ENCODE measurements at places on chromosomes 4 and X. TPM values are rescaled to one million over a fixed set of nuclear protein-coding genes. Genes with fewer than 3 reads are reported as not detected.
A peak's percentile ranks its signal among the peaks of the same experiment; 100 is the strongest.

SORCS2 gene
- not detected for total RNA-seq

CXCL1 gene
- total RNA-seq, result not detected

YIPF7 gene
- total RNA-seq, result not detected

SMIM14 gene
- 2.0 TPM for total RNA-seq

C4orf50 gene
- 0.16 TPM for total RNA-seq

ENPP6 gene
- total RNA-seq, result not detected

SLC16A2 gene
- total RNA-seq, result 0.22 TPM

XAGE2 gene
- not detected for total RNA-seq

NBDY gene
- 28.3 TPM for total RNA-seq

ARR3 gene
- total RNA-seq, result not detected

DCX gene
- total RNA-seq, result not detected

CDKL5 gene
- total RNA-seq, result 2.4 TPM

OPRPN gene
- not detected for total RNA-seq

GASK1B gene
- 0.22 TPM for total RNA-seq

BLOC1S4 gene
- 24.6 TPM for total RNA-seq

GRCh38 chr4:53195815-53196661 is 169.8 kb downstream of the SCFD2 start:
- no peak for DNase-seq

DNA sequence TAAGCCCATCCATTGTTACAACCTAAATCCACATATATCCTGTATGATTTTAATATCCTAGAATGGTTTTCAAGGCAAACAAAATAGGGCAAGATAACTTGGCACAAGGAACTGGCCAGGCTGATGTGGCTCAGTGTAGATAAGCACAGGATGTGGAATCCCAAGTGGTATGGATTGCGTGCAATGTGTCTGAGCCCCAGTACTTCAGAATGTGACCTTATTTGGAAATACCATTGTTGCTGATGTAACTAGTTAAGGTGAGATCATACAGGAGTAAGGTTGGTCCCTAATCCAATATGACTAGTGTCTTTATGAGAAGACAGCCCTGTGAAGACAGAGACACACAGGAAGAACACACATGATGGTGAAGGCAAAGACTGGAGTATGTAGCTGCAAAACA is 72.4 kb downstream of the IL21 start:
- DNase-seq, result no peak

DNA sequence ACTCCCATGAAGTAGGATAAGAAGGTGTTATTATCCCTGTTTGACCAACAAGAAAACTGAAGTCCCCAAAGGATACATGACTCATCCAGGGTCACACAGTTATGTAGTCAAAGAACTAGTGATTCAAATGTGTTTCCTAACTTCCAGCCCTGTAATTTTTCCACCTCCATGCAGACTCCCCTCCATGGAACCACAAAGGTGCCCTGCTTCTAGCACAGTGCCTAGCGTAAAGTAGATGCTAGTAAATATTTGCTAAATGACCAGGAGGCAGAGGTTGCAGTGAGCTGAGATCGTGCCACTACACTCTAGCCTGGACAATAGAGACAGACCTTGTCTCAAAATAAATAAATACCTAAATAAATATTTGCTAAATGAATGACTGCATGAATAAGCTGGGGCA is 55.8 kb downstream of the FRMPD3 start:
- DNase-seq, result no peak

DNA sequence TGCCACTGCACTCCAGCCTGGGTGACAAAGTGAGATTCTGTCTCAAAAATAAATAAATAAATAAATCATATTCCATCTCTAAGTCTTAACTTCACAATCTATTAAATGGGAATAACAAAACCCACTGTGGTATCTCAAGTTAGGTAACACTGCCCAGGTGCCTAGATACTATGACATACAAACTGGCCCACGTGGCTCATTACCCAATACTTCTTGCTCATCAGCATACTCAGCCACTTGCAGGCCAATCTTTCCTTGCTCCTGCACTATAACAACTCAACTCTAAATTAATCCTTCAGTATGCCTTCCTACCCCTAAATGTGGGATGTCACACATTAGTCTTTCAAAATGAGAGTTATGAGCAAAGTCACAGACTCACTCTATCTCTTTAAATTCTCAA is 230.1 kb downstream of the OPHN1 start:
- DNase-seq, result no peak

- DNase-seq, result no peak
Observed at GRCh38 chr4:122278976-122279375, 99.8 kb upstream of the ADAD1 start.

GRCh38 chr4:150207871-150208270 is 129.6 kb downstream of the DCLK2 start:
- DNase-seq, result no peak

GRCh38 chr4:142160509-142160908 is 524.1 kb downstream of the IL15 start:
- DNase-seq, result no peak

DNA sequence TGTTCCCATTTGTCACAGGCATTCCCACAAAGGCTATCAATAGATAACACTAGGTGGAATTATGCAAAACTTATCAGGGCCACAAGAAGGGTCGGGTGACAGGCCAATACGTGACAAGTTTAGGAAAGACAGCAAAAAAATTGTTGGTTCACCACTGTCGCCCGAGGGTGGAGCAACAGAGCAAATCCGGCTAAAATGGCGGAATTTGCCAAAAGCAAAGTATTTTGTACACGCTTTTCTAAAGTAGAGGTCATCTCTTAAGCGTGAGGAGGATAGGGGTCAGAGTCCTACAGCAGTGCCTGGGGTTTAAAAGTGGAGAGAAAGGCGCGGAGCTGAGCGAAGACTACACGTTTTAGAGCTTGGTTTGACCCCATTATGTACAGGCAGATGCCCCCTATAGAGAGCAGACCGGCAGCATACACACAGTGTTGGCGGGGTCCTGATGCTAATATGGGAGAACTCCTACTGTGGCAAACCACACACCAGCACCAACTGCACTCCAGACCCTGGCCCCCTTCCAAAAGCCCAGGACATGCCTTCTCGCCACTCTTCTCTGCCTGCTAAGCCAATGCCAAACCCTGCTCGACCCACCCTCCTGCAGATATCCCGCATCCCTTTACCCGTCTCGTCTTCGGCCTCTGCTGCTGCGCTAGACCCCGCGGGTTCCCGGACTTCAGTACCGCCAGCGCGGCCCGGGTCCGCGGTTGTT is 733 bp downstream of the CCNA2 start:
- peak; percentile 64 for DNase-seq

- no peak for DNase-seq
Observed at GRCh38 chr4:145533001-145533400, 51.3 kb downstream of the SMAD1 start.

DNA sequence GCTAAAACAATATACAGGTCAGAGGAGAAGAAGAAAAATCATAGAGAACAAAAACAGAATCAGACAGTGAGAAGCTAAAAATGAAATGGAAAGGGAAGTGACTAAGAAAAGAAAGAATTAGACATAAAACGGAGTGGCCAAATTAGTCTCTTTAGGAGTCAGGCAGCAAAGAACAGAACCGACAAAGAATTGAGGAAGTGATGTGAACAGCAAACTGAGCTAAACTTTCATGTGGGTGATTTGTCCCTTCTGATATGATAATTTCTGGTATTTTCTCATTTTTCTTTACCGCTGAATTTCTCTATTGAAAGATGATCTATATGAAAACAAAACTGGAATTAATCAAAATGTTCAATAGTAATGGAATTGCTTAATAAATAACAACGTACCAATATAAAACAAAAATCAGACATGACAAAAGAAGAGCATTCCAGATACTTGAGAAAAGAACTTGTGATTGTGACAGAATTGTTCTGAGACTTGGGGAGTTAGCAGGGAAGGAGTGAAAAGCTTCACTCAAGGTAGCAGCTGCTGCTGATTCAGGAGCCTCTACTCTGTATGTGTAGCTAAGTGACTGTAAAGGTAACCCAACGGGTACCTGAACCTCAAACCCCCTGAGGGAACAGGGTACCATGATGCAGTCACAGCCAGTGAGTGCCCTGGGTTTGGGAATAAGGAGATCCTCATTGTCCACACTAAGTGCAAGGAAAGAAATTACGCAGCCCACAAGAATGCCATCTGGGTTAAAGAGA is 8.8 kb downstream of the TAPT1 start:
- no peak for DNase-seq

GRCh38 chr4:86449746-86450588 is 90.1 kb upstream of the MAPK10 start:
- no peak for DNase-seq

DNA sequence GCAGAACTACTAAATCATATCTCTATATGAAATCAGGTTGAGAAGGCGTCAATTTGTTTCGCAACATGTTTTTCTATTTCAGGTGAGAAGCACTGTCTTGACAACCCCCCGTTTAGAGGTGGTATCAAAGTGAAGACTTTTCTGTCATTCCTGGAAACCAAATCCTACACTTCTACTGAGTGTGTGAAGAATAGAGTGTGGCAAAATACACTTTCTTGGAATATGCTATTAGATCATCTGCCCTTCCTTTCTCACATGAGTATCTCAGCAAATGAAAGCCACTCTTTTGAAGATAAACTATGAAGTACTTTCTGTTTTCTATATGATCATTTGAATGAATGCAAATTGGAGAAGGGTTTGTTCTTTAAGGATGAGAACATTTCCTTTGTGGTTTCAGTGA is 174.0 kb upstream of the FMR1 start:
- no peak for DNase-seq

DNA sequence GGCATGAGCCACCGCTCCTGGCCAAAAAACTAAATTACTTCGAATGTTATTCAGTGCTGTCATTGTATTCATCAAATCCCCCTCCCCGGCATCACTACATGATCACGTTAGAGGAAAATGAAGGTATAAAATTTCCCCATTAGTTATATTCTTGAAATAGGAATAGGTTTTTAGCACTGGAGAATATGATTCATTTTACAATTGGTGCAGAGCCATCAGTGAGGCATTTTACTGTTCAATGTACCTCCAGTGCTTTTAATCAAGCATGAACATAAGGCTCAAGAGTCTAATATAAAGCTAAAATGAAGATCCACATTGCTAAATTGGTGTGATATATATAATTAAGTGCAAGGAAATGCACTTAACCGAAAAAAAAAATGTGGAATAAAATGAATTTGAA is 18.3 kb downstream of the KLF3 start:
- no peak for DNase-seq

DNA sequence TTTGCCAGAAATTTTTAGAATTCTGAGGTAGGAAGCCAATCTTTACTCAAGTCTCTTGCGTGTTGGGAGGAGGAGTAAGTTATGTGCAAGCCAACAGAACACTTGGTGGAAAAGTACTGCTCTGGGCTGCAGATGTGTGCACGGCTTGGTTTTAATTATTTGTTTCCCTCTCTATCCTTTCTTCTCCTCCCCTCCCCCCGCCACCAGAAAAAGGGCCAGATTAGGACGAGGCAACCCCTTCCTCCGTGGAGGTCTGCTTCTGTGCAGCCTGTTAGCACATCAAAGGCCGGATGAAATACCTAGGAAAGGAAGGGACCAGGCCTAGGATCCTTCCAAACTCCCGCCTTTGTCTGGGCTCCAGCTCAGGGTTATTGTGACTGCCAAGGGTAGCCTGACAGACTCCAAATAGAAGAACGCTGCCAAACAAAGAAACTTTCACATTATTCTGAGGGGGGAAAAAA is 1.0 kb upstream of the PGRMC1 start:
- no peak for DNase-seq

DNA sequence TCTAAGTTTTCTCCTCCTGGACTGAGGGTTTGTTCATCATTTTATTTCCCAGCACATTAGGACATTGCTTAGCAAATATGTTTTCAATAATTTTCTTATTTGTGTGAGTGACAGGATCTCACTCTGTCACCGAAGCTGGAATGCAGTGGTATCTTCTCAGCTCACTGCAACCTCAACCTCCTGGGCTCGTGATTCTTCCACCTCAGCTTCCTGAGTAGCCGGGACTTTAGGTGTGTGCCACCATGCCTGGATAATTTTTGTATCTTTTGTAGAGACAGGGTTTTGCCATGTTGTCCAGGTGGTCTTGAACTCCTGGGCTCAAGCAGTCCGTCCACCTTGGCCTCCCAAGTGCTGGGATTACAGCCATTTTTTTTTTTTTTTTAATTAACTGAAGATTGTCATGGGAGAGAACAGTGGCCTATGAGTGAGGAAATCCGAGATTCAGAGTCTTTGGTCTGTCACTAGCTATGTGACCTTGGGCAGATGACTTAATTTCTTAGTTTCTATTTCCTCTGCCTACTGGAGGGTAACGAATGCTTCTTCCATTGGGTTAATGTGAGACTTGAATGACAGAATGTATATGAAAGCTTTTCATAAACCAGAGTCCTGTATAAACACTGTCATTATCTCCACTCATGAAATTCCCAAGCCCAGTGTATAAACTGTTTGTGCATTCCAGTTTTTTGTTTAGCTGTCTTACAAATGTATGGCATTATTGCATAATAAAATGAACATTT is 23.9 kb downstream of the MOB1B start:
- DNase-seq, result no peak

DNA sequence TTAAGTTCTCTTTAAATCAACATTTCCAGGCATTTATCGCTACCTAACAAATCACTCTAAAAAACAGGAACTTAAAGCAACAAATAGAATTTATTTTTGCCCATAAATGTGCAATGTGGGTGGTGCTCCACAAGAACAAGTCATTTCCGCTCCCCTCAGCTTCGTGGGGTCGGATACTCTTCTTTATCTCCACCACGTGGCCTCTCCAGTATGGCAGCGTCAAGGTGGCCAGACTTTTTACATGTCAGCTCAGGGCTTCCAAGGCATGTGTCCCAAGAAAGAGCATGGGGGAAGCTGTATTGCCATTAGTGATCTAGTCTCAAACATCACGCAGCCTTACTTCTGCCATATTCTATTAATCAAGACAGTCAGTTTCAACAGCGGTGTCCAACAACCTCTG is 249.2 kb upstream of the NOCT start:
- no peak for DNase-seq

GRCh38 chr4:184979461-184980124 is 38.7 kb upstream of the HELT start:
- no peak for DNase-seq

DNA sequence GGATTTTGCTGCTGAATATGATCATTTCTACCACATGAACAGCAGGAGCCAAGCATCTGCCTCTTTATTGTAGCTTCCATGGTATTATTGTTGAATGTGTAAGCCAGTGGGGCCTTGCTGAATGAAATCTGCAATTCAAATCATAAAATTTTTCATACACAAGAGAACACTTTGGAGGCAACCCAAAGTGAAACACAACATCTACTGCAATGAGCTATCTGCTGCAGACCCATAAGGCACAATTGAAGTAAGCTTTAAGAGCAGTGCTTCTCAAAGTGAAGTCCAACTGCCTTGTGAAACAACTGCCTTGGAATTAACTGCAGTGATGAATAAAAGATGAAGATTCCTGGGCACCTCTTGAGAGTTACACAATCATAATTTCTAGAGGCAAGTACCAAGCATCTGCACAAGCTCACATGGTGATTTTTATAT is 626.3 kb upstream of the INTU start:
- DNase-seq, result no peak

- DNase-seq, result no peak
Observed at GRCh38 chrX:9515489-9515888, 50.6 kb downstream of the TBL1X start.

GRCh38 chr4:4325321-4325720 is 35.3 kb downstream of the ZBTB49 start:
- DNase-seq, result no peak
